ENCODE measurements at places on chromosomes 2 and 18.

DNA sequence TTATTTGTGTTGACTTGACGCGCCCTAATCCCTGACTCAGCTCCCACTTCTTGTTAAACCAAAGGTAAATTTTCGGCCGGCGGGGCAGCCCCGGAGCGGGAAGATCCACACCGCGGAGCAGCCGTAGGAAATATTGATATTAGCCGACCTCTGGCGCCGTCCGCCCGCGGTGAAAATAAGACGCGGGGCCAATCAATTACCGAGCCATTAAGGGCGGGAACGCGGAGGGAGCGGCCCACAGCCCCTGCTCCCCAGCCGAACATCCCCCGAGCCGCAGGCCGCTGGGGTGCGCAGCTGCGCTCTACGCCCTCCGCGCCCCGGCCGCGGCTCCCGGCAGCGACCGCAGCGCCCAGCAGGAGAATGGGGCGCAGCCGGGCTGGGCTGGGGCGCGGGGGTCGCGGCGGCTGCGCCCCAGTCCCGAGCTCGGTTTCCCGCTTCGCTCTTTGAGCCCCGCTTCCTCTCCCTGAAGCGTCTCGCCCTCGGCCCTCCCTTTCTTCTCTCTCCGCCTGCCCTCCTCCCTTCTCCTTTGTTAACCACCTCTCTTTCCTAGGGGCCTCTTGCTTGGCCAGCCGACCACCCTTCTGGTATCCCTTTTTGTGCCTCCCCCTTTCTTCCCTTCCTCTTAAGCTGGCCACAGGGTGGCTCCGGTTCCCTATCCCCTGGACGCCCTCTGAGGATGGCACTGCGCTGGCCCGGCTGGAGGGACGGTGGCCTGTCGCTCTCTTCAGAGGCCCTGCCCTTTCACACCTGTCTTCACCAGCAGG, 40.9 kb downstream of the CELF4 start:
- no peak for DNase-seq

GRCh38 chr18:66971960-66972359, 368.1 kb upstream of the CDH19 start:
- no peak for DNase-seq

DNA sequence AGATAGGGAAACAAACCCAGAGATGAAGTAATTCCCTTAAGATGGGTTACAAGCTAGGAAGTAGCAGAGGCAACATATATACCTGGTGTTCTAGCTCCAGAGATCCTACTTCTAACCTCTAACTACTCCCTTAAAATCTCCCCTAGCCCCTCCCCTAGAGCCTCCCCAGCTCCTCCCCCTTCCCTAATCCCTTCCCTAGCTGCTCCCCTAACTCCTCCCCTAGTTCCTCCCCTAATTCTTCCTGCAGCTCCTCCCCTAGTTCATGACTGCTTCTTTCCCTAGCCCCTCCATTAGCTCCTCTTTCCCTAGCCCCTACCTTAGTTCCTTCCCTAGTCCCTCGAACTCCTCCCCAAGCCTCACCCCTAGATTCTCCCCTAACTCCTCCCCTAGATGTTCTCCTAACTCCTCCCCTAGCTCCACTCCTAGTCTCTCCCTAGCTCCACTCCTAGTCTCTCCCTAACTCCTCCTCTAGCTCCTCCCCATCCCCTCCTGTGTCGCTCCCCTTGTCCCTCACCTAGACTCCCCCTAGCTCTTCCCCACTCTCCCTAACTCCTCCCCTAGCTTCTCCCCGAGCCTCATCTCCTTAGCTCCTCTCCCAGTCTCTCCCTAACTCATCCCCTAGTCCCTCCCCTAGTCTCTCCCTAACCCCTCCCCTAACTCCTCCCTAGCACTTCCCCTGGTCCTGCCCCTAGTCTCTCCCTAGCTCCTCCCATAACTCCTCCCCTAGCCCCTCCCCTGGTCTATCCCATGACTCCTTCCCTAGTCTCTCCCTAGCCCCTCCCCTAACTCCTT, 108.9 kb downstream of the CD226 start:
- no peak for DNase-seq

- no peak for DNase-seq
These were observed 53.6 kb downstream of the FAM228A start for GRCh38 chr2:24228470-24228869.

DNA sequence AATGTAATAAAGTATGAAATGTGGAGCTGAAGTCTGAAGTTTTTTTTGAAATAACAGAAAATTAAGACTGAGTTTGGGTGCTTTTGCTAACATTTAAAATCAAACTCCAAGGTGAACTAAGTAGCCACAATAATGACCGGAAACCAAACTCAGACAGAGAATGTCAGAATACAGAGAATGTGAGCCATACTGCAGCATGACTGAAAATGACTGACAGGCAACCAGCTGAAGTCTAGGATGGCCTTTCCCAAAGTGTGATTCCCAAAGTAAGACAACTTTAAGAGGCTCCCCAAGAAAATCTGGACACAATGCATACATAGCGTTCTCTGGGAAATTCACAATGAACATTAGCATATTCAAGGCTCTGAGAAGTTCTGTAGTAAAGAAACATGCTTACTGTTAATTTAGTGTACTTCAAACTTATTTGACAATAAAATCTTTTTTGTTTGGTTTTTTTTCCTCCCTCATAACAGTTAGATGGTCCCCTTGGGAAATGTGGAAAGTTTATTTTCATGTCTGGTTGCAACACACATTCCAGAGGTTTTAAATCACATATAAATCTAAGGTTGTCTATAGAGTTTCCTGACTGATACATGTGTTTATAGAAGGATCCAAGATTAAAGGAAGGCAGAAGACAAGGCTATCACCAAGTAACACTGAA, 28.6 kb downstream of the PLA2R1 start:
- DNase-seq, result no peak

DNA sequence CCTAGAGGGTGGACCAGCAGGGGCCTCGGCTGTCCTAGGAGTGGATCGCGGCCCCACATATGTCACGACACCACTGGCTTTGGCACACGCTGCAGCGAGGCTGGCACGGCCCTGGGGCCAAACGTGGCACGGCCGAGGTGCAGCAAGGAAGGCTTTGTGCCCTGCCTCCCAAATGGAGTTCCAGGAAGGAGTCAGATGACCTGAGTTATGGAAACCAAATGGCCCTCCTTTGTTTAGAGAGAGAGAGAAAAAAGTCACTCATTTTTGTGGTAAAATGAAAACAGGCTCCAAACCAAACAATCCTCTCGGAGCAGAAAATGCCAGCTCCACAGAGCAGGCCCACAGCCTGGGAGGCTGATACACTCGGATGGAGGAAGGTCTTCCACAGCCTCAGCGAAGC, 105.6 kb downstream of the ANTXR1 start:
- DNase-seq, result no peak

DNA sequence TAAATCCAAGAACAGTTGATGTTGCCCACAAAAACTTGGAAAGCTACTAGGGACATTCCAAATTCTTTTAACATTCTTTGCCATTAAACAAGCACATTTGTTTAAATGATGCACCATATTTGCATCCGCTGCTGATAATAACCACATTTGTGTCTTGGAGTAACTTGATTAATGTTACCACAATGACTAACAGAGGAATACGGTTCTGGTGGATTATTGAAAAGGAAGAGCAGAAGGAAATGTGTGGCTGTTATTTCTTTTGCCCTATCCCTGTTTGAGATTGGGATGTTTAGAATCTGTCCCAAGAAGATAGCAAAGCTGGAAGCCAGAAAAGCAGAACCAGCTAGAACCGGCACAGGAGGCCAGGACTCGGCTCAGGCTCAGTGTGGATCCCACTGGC, 39.2 kb upstream of the RASGRP3 start:
- DNase-seq, result no peak

- no peak for DNase-seq
These were observed 3.3 kb downstream of the GAD1 start for GRCh38 chr2:170819680-170820664.

- no peak for DNase-seq
These were observed 134.2 kb downstream of the CALCRL start for GRCh38 chr2:187313831-187314230.

DNA sequence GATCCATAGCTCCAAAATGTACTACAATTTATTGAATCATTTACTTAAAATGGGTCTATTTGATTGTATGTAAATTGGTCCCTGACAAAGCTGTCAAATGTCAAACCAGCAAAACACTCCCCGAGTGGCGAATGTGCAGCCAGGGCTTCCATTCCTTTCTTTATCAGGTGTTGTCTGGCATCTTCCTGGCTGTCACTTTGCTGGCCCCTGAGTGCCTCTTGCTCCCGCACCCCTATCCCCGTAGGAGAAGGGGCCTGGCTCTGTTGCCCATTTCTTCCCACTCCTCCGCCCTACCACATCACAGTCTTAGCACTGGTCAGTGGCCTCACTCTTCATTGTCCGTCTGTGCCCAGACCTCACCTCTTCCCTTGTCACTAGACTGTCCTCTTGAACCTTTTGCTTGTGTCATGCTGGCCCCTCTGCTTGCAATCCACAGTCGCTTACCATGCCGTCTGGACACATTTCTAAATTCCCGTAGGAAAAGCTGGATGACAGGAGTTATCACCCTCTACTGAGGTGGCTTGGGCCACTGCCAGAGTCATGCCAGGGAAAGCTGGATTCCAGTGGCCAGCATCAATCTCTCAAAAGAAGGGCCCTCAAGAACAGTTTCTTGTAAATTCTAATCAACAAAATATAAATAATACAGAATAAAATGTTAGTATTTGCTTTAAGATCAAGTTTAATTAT, 15.4 kb downstream of the UBE2F start:
- no peak for DNase-seq

- no peak for DNase-seq
These were observed 35.2 kb downstream of the SETBP1 start for GRCh38 chr18:44715842-44716241.

DNA sequence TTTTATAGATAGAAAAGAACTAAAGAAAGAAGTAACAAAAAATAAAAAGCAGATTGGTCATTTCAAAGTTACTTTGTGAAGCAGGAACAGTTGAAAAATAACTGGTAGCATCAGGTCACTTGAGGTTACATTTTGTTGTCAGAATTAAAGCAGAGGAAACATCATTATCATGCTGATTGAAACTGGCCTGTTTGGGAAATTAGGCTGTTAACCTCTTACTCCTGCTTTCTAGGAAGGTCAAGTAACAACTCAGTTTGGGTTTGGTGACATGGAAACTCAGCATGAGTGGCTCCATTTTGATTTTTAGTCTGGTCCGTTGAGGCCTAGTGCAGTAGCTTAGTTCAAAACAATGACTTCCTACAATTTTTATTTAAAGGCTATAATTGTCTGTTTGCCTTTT, 1383.5 kb downstream of the DPP10 start:
- DNase-seq, result no peak

DNA sequence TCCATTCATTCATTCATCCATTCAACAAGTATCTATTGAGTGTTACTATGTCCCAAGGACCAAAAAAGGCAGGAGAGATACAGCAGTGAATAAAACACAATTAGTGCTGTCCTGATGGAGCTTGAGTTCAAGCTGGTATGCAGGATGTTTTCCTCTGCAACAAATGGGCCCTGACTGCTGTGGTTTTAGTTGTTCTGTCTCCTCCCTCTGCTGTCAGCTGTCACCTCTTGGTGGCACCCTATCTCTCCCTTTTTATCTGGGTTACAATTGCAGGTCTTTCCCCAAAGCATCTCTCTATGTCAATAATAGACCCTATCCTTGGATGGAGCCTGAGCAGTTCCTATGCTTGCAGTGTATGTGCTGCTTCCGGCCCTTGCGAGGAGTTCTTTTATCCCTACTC, 304.8 kb downstream of the PDE11A start:
- DNase-seq, result no peak

GRCh38 chr2:28225473-28226080, 167.1 kb upstream of the FOSL2 start:
- DNase-seq, result no peak

- DNase-seq, result no peak
These were observed 138.8 kb upstream of the SATB2 start for GRCh38 chr2:199596549-199596948.

DNA sequence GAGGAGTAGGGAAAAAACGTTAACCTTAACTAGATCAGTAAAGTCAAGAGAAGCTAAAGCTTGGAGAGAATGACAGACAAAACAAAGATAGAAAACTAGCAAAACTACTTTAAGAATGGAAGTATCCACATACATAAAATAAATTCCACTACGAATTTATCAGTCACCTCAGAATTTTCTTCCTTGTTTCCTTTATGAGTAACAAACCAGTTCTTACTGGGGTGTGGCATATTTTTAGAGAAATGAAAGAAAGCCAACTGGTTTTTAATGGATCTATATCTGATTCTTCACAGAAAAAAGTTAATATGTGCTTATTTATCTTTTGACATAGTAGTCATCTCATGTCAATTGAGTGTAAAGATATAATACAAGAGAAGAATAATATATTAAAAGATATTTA, 2033.7 kb upstream of the CELF4 start:
- no peak for DNase-seq

GRCh38 chr18:44715245-44715644, 34.6 kb downstream of the SETBP1 start:
- no peak for DNase-seq

DNA sequence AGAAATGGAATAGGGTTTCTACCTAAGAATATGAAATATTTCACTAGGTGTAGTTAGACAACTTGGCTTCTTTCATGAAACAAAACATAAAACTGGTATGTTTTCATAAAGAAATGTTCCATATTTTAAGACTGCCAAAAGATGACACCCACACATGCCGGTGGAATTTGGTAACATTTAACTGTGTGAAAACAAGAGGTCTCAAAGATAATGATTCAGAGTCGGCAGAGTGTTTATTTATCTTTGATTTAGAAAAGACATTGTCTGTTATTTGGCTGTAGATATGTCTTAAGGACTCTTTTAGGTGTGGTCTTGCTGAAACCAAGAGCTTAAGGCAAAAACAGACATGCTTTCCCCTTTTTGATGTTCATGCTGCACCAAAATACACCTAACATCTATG, 63.5 kb upstream of the FN1 start:
- DNase-seq, result no peak

DNA sequence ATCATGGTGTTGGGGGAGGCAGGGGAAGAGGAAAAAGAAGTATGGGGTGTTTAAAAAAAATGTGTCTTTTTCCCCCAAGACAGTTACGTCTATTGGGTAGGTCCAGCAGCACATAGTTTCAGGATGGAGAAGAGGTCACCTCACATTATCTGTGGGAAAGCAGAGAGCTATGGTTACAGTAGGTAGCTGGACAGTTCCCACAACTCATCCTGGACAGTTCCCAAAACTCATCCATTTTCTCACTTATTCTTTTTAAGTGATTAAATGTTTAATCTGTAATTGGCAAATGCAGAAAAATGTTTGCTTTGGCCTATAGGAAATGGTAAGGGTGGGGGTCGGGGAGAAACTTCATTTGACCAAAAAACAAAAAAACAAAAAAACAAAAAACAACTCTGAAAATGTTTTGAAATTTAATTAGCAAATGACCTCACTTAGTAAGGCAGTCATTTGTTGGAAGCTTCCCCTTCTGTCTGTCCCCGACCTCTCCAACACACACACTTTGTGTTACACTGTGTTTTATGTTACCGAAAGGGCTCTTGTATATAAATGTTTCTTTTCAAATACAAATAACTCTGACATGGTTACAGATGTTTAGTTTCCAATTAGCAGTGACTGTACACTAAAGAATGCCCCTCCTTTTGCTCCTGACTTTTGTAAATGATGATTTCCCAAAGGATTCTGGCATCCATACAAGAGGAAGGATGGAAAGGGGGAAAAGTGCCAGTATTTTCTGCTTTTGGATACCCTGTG, 173.3 kb upstream of the ZFP36L2 start:
- DNase-seq, result no peak

- no peak for DNase-seq
These were observed 1.6 kb downstream of the KCNE4 start for GRCh38 chr2:223053484-223054192.

- DNase-seq, result no peak
These were observed 373.8 kb downstream of the ZEB2 start for GRCh38 chr2:144146076-144146475.
